Stimulated activated CD8-positive, alpha-beta memory T cell treated with anti-CD3 and anti-CD28 coated beads, Interleukin-15, amount 100 ng/mL, for 24 hours (primary cell): ENCODE measurements at places on chromosomes 4 and X.

DNA sequence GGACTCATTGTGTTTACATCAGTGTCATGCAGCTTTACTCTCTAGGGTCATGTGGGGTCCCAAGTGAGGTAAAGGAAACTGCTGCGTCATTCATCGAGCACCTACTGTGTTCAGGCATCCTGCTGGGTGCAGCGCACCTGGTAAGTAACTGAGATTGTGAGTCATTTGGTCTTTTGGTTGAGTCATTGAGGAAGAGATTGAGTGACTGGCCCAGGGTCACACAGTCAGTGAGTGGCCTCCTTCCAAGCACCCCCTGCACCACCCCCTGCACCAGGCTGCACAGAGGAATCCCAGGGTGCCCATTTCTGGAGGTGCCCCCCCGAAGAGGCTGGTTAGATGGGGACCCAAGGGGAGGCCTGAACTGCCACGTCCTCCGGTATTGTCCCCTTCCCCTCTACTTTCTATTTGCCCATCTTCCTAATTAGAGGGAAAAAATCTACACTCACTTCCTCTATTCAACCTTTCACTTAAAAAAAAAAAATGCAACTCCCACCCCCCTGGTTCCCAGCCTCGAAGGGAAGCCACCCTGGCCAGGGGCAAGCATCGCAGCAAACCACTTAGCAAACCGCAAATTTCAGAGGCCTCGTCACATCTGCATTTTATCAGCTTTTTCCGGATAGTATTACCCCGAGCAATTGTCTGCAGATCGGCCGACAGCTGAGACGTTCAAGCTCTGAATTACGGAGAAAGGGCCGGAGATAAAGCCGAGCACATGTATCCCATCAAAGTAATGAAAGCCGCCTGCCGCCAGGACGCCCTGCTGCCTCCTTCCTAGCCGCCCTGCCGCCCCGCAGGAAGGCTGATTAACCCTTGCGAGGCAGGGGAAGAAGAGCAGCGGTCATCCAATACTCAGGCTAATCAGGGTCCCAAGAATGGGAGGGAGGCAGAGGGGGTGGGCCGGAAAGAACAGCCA, 96.3 kb upstream of the MSX1 start:
- no peak for DNase-seq

GRCh38 chr4:73343432-73343831, 60.7 kb upstream of the ALB start:
- DNase-seq: no peak

GRCh38 chr4:129046055-129046959, 47.0 kb downstream of the SCLT1 start:
- no peak for DNase-seq

DNA sequence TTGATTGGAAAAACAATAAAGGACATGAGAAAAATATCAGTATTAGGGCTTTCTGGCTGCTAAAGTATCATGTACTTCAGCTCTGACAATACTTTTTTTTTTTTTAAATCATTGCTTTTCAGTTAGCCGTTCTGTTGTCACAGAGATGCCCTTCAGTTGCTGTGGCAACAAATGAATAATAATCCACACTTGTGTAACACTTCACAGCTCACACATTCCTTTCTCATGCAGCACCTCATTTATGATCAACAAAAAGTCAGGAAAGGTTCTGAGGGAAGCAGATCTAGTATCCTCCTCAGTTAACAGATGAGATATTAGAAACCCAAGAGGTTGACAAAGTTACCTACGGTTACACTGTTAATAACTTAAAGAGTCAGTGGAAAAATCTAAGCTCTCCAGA, 444.2 kb upstream of the SLIT2 start:
- no peak for DNase-seq

DNA sequence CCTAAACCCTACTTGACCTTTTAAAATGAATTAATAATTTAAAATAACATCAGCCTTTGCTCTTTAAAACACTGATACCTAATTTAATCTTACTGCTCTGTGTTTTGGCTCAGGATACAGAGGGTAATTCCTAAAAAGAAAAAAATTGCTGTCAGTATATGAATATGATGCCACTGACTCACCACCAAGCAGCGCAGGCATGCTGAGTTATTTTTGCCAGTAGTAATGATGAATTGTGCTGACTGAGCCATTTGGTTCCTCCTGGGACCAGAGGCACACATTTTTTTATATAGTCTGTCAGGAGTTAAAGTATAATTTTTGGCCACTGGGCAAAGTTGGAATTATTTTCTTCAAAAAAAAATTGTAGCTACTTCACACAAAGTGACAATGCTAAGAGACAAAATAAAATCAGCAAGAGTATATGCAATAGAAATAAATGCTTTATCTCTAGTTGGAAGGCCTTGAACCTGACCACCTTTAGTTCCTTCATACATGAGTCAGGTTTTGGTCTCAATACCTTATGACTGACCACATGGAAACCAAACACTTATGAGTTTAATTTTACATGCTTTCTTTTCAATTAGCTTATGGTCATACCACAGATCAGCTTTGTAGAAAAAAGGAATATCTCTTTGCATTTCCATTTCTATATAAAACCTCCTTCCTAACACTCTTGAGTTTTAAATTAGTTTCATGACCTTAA, 115.1 kb downstream of the PPP3CA start:
- no peak for DNase-seq

- DNase-seq: no peak
These were observed 117.9 kb downstream of the COL25A1 start for GRCh38 chr4:109184491-109184961.

- DNase-seq: no peak
These were observed 89.1 kb upstream of the IGFBP7 start for GRCh38 chr4:57199267-57199666.

DNA sequence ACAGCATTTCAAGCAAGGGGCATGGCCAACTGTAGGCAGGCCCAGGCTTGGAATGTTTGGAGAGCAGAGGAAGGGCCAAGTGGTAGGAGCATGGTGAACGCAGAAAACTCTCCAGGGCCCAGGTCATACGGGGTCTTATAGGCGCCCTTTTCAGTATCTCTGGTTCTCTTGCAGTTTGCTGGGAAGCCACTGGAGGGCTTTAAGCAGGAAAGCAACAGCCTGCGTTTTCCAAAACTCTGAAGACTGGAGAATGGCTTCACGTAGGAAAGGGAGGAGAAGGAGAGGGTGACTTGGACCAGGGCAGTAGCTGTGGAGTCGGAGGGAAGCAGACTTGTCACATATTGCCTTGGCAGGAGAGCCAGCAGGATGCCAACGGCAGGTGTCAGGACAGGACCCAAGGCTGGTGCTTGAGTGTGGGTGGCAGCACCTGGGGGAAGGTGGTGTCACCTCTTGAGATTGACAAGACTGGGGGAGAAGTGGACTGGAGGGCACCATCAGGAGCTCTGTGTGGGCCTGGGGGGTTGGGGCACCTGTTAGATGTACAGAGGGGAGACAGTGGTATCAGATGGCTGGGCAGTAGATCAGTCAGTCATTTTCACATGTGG, 21.9 kb downstream of the TKTL1 start:
- DNase-seq: no peak

- DNase-seq: no peak
These were observed 38.1 kb upstream of the CXorf38 start for GRCh38 chrX:40685362-40685918.

DNA sequence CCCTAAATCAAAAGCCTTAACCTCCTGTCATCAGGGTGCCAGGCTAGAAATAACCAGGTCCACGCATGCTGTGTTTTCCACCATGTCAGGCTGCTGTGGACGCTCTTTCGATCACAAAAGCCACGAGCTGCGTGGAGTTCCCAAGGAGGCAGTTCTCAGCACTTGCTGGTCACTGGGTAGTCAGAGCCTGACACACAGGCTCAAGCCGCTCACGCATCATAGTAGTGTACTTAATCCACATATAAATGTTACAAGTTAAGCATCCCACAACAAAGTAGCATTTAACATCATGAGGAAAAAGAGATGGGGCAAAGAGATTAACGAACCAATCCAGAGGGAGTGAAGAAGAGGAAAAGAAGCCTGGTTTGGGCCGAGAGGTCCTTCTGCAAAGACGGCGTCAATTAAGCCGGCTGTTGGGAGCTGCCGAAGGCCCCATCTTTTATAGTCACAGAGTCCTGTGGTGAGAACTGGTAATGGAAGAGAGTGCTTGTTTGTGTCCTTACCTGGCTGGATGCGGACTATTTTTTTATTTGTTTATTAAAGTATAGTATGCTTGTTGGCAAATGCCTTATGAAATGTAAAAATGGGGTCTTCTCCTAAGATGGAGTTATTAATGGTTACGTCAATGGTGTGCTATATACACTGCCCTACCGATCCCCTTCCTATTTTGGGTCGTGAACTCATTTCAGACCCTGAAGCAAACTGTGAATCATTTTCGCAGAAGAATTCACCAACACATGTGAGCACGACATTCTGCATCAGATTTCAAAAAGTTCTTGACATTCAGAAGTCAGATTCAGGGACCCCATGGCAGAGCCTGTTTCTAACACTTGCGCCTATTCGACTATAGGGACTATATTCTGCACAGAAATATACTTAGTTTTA, 675 bp downstream of the PRIMPOL start:
- no peak for DNase-seq

- DNase-seq: no peak
These were observed 165.6 kb downstream of the CHIC1 start for GRCh38 chrX:73728602-73729001.

- no peak for DNase-seq
These were observed 67.6 kb upstream of the GPR101 start for GRCh38 chrX:137101273-137101990.

DNA sequence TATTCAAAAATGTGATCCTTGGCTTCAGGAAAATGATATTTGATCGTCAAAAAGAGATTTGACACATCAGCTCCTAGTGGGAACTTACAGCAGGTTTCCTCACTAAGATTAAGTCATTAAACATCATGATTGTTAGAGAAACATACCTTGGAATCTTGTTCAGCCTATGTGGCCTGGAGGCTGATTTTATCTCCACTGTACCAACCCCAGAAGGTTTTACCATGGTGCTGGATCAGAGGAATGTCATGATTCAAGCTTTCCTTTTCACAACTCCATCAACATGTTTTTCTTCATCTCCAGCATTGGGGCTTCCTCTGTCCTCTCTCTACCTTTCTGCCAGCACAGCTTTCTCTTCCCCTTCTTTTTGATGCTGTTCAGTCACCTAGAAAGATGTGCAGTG, 68.4 kb upstream of the MID1IP1 start:
- no peak for DNase-seq

DNA sequence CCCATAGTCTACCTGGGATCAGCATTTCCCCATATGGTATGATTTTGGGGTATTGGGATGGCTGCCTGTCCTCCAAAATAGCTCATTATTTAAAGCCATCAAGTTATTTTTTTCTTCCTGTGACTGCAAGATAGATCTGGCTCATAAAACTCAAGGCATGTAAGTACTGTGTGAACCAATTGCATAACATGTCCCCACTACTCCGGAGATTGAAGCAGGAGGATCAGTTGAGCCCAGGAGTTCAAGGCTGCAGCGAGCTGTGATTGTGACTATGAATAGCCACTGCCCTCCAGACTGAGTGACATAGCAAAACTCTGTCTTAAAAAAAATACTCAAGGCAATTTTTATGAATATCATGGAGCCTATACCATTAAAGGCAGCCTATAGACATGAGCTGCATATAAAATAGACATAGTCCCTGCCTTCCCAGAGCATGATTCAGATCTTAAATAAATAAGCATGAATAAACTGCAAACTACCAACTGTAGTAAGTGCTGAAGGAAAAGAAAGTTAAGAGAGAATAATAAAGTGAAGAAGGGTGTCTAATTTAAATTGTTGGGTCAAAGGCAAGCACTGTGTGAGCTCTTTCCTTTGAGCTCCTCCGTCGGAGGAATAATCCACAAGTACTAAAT, 16.9 kb upstream of the MMAA start:
- no peak for DNase-seq

- no peak for DNase-seq
These were observed 83.4 kb upstream of the COX18 start for GRCh38 chr4:73152893-73153292.

- DNase-seq: no peak
These were observed 2.9 kb upstream of the MND1 start for GRCh38 chr4:153341575-153342090.

DNA sequence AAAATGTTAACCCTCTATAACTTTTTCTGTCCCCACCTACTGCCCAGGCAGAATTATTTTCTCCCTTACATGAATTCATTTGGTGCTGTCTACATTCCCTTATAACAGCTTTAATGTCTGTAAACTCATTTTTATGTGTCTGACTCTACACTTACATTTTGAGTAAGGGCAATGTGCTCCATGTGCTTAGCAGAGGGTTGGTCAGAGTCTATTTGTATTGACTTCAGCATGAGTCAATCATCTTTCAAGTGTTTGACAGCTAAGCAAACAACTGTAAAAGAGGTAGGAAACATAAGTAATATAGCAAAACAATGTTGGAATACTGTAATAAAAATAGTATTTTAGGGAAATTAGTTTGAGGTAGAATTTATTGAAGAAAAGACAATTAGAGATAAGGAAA, 6.3 kb downstream of the IL15 start:
- DNase-seq: no peak

GRCh38 chrX:57156397-57157049, 19.3 kb upstream of the SPIN2A start:
- no peak for DNase-seq

DNA sequence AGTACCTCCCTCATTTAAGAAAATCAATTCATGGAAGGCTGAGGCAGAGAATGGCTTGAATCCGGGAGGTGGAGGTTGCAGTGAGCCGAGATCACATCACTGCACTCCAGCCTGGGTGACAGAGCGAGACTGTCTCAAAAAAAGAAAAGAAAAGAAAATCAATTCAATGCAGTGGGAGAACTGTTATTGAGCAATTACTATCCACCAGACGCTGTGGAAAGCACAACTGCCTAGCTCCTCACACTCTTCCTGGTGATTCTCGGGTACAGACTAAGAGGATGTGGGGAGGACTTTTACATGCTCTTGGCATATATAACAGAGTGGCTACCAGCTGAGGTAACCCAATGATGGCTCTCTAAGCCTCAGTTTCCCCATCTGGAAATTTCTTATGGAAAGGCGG, 2.7 kb upstream of the TMSB4X start:
- DNase-seq: no peak

- no peak for DNase-seq
These were observed 192.4 kb downstream of the CCNG2 start for GRCh38 chr4:77349364-77349763.

- no peak for DNase-seq
These were observed 443.2 kb upstream of the FGF16 start for GRCh38 chrX:77003956-77004355.

DNA sequence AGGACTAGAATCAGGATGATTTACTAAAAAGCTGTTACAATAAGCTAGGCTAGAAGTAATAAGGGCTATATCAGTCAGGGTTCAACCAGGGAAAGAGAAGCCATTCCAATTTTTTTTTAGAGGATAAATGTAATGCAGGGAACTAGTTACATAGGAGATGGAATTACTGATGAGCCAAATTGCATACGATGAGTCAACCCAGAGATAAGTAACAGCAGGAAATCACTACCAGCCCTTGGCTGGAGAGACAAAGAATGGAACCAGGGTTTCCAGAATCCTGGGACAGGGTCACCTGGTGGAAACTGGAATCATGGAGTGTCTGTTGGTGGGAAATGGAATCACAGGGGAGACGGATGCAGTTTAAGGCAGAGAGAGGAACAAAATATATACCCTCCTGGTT, 13.1 kb upstream of the MAGEA4 start:
- no peak for DNase-seq
